ENCODE measurements at places on chromosomes 5 and 9.

DNA sequence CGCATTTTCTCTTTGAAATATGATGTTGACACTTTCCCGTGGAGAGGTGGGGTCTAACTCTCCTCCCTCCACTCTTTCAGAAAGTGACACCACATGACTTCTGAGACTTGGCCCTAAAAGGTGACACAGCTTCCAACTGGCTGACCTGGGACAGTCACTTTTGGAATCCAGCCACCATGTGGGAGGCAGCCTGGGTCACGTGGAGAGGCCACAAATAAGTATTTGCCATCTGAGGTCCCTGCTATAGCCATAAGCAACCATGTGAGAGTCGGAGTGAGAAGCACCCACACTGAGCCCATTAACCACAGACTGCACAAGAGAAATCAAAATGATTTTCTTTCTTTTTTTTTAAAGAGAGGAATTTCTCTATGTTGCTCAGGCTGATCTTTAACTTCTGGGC, 4.1 kb upstream of the PHYKPL start:
- DNase-seq, result no peak

DNA sequence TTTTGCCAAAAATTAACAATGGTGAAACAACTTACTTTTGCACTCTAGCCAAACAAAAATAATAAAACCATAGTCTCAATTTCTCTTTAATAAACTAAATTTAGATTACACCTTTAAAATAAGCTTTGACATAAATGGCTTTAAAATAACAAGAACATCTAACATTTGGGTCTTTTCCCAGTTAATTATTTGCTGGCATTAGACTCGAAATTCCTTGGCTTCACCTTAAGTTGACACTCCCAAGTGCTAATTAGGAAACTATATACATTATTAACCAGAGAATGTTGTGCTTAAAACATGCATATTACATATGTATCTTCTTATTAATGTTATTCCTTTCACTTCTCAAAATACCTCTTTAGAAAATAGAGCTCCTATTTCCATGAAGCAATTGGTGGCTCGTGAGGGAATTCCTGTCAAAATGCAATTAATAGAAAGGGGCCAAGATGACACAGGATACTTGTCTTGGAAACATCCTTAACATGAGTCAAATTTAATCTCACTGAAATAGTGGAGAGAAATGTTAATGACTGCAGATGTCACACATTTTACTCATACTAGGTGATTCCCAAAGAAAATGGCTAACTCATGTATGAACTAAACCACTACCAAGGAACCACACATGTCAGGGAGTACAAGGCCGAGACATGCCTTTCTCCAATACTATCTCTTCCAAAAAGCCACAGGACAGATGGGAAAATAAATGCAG, 932.9 kb upstream of the DMAC1 start:
- no peak for DNase-seq

DNA sequence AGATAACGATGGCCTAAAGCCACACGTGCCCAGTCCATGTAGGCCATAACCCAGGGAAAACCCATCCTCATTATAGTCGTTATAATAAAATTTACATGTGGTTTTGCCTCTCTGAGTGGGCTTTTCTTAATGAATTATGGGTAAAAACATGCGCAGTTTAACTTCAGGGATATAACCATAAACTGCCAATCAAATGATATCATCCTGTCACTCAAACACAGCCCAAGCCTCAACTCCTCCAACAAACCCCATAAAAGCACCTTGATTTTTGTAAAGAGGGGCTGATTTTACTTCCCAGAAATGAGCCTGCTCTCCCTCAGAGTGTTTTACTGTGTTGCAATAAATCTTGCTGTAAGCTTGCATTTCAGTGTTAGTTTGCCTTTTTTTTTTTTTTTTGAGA, 15.8 kb upstream of the SETX start:
- DNase-seq, result no peak

GRCh38 chr9:117232281-117232680, 182.6 kb downstream of the ASTN2 start:
- DNase-seq, result no peak

Measured in stimulated activated CD8-positive, alpha-beta memory T cell treated with anti-CD3 and anti-CD28 coated beads, Interleukin-4, amount 100 ng/mL, for 1 hour (primary cell).